Cortex of kidney (tissue), 1 donor: ENCODE measurements at places on chromosomes 6 and 20.

DNA sequence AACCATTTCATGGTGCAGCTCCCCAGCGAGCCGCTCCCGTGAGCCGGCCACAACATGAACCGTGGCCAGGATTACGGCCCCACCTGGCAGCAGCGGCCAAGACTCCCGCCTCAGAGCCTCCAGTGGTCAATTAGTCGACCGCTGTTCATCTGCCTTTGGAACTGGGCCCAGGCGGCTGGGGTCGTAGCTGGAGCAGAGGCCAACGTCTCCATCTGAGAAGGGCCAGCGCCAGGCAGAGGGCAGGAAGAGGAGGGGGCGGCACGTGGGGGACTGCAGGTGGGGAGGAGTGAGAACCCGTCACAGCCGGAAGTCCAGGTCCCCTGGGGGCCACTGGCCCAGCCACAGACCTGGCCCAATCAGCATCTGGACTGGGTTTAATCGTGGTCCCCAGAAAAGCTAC is 184.3 kb downstream of the TAF4 start:
- no peak for DNase-seq

- no peak for DNase-seq
Measured at GRCh38 chr20:48171626-48172356, 386.5 kb upstream of the SULF2 start.

GRCh38 chr6:77205936-77206335 is 257.4 kb downstream of the HTR1B start:
- no peak for DNase-seq

DNA sequence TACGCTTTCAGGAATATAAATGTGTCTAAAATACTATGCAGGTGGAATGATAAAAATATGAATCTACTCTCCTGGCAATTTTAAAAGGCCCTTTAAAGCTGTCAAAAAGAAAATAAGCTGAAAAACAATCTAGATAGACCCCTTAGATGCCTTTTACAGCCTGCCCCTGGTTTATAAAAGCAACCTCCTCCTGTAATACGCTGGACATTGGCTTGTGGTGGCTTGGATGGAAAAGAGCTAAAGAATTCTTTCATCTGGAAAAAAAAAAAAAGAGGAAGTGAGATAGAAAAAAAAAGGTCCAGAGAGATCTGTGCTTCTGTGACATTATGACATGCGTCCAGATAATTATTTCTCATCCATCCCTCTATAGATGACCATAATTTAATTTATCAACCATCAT is 115.9 kb upstream of the NRSN1 start:
- DNase-seq = no peak

DNA sequence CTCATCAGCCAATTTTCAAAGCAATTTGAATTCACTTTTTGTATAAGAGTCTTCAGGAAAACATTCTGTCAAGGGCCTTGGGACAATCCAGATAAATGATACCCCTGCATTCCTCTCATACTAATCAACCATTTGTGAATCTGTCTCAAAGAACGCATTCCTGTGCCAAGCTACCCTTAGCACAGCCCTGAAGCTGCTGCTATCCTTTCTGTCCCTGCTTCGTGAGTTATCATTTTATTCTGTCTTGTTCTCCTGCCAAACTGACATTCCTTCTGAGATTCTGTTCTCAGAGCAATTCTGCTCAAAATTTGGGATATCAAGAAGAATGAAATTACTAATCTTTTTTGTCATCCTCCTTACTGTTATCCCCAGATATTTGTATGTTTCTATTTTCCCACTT is 213.9 kb upstream of the STXBP5 start:
- DNase-seq = no peak
